ENCODE measurements at places on chromosomes 5 and 9.

DNA sequence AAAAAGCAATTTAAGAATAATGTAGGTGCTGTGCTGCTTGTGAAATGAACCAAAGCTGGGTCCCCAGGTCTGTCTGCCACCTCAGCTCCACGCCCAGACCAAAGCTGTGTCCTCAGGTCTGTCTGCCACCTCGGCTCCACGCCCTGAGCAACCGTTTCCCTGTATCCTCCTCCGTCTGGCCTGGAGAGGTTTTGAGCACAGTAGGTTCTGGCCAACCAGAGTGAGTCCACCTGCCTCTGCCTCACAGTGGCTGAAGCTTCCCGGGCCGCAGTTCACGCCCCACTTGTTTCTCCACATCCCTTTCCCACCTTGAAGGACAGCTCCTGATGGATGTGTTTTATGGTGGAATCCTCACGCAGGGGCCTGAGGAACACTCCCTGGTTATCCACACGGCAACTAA is 120.5 kb downstream of the ADAMTS2 start:
- no peak for DNase-seq

DNA sequence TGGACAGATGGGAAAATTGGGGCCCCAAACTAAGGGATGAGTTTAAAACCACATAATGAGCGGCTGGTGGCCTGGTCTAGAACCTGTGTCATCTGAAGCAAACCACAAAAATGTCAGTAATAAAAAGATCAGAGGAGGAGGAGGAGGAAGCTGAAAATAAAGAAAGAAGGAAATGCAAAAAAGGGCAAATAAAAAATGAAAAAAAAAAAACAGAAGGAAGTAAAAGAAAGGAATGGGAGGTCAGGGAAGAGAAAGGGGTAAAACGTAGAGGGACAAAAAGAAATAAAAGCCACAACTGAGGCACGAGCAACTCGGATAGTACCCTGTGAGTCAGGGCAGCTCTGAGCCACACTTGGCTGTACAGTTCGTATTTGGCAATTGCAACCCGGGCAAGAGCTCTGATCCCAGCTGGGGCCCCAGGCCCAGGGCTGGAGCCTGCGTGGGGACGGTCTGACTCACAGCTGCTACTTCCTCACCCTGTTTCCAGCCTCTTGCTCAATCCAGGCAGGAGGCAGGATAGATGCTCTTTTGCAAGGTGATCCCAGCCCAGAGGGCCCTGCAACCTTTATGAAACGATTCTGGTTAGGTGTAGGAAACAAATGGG is 137.9 kb upstream of the TRIM32 start:
- no peak for DNase-seq

DNA sequence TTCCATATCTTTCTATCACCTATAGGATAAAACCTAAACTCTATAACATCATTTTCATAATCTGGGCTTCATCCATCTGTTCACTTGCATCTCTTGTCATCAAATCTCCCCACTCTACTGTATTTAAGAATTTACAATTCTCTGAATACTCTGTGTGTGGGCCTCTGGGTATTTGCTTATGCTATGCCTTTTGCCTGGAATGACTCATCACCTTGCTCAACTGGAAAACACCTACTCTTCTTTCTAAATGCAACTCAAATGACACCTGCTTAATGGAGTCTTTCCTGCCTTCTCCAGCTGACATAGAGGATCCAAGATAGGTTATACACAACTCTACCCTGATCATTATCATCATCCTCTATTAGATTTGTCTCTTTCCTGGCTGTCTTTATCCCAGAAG is 421.7 kb downstream of the SPATA31D1 start:
- DNase-seq, result no peak

GRCh38 chr9:134835448-134835847 is 45.2 kb upstream of the FCN2 start:
- DNase-seq, result no peak

DNA sequence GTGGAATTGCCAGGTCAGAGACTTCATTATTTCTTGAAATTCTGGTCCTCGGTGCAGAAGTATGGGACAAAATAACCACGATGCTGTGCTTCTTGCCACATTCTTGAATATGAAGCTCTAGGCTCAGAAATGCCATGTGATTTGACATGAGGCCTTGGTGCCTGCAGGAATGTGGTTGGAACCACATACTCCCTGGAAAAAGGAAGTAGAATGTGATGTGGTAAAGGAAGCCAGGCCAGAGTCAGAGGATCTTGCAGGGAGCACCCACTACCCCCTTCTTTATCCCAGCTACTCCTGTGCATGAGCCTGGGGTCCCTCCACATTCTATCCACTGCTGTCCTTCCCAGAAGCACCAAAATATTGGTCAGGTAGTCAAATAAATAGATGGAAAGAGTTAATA is 80.9 kb downstream of the FOXD1 start:
- no peak for DNase-seq
